Spinal cord (tissue), 10 donors: ENCODE measurements at places on chromosomes 1 and 21.
A peak's percentile ranks its signal among the peaks of the same experiment; 100 is the strongest.

- DNase-seq: peak; percentile 55
Observed at GRCh38 chr1:204337036-204337429, 22.7 kb downstream of the PLEKHA6 start.

DNA sequence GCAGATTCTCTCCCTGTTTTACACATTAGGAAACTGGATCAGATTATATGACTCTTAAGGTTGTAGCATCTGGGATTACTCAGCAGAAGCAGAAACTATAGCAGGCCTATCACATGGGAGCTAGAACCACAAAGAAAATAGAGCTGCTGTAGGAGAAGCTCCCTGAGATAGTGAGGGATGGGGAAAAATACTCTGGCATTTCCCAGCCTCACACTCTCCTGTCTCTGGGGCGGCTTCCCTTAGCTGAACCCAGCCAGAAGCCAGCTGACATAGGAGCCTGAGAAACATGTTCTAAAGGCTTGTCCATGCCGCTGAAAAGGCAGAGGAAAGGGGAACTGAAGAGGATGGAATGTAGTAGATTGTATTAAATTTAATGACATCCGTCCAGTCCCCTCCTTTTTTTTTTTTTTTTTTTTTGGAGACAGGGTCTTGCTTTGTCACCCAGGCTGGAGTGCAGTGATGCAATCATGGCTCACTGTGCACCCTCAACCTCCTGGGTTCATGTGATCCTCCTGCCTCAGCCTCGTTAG lies 76.8 kb upstream of the DNAJC6 start:
- DNase-seq: no peak

- DNase-seq: no peak
Observed at GRCh38 chr1:23554127-23554480, 5.2 kb downstream of the ID3 start.

DNA sequence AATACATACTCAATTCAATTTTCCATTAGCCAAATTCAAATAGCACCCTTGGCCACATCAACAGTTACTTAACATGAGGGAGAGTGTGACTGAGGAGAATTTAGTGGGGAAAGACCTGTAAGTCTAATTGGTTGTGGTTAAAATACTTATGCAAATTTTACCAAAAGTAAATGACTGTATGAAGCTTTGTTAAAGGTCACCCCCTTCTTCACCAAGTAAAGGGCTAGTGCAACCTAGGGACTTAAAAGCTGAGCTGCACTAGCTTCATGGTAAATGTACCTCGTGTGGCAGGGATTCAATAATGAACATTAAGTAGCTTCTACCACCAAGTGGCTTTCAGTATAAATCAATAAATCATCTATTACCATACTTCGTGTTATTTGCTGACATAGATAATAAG lies 372.0 kb downstream of the NTNG1 start:
- DNase-seq: no peak

GRCh38 chr1:51622455-51622913 lies 5.6 kb downstream of the OSBPL9 start:
- no peak for DNase-seq

DNA sequence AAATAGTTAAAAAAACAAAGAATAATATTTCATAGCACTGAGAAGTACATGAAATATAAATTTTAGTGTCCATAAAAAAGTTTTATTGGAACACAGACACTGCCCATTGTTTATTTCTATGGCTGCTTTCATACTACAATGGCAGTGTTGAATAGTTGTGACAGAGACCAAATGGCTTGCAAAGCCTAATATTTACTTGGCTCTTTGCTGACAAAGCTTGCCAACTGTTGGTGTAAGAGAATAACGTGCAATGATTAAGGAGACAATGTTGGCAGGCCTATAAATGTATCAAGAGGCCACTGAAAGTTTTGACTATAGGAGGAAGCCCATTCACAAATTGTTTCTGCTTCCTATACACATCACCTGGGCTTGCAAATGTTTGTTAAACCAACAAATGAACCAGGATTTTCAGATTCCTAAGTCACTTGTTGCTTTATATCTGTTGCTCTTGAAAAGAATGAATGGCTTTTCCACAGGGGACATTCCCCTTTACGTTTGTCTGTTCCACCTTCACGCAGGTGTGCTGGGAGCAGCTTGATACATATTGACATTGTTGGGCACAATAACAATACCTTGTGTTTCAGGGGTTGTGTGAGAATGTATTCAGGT lies 5.5 kb upstream of the ST6GALNAC3 start:
- DNase-seq: no peak

- no peak for DNase-seq
Observed at GRCh38 chr1:232443372-232443771, 186.6 kb downstream of the SIPA1L2 start.
